Epithelial cell of esophagus (primary cell): ENCODE measurements at places on chromosomes 2 and 18.

DNA sequence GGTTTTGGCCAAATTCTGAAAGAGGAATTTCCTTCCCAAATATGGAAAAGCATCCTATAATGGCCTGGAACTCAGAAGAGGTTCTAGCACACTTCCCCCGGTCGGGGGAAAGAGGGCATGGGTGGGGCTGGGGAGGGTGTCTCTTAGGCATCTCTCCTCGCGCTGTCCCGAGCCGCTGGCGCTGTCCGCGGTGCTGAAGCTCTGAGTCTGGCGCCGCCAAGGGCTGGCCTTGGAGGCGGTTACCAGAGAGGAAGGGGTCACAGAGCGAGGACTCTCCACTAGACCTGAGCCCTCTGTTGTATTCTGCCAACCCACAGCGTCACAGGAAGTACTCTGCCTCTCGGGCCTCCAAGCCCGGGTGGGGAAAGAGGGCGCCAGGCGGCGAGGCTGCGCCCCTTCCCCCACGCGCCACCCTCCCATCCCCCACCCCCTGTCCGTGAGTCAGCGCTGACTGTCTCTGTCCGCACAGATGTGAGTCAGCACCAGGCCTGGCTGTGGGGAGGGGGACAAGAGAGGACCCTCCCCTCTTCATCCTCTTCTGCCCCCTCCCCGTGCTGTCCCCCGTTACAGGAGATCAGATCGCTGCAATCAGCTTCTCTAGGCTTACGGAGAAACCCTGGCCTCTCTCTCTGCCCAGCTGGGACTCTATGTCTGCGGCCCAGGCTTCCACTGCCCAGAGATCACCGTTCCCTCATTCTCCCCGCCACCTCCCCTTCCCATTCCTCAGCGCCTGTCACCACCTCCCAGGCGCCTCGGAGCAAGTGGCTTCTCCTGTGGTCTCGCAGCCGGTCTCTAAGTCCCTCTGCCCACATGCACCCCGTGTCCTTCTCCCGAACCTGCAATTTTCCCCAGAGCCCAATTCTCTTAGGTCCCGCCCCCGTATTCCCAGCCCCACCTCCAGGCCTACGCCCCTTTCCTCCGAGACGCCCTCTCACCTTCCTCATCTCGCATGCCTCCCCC, 779 bp downstream of the PTPRN start:
- peak; percentile 69 for DNase-seq

DNA sequence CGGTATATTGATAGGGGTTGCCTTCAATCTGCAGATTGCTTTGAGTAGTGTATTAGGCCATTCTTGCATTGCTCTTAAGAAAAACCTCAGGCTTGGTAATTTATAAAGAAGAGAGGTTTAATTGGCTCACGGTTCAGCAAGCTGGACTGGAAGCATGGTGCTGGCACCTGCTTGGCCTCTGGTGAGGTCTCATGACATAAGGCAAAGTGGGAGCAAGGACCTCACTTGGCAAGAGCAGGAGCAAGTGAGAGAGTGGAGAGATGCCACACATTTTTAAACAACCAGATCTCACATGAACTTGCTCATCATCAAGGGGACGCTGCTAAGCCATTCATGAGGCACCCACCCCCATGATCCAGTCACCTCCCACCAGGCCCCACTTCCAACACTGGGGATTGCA, 4.9 kb downstream of the MAP3K2 start:
- DNase-seq: no peak

DNA sequence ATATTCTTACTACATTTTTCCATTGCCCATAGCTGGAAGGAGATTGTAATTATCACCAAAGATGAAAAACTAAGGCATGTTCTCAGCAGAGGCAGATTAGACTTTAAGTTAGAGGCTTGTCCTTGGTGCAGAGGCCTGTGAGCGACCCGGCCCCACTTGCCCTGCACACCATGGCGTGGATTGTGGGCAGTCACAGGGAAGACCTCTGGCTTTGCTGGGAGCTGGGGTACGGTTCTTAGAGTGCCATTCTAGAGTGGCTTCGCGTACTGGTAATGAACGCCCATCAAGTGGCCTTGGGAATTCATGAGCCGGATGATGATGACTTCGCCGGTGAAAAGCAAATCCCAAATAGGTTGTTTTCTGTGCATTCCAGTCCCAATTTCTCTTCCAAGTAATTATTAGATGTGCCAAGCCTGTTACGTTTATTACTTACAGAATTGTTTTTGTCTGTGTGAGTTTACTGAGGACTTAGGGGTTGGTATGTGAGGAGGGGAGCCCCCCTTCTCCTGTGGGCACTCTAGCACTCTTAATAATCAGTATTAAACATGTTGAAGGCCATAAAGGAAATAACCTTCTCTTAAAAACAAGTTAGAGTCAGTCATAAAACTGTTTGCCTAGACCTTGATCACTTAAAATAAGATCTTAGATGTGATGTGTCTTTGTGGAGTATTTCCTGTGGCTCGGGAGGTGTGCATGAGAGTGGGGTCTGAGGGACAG, 90.6 kb downstream of the LDLRAD4 start:
- DNase-seq: no peak

DNA sequence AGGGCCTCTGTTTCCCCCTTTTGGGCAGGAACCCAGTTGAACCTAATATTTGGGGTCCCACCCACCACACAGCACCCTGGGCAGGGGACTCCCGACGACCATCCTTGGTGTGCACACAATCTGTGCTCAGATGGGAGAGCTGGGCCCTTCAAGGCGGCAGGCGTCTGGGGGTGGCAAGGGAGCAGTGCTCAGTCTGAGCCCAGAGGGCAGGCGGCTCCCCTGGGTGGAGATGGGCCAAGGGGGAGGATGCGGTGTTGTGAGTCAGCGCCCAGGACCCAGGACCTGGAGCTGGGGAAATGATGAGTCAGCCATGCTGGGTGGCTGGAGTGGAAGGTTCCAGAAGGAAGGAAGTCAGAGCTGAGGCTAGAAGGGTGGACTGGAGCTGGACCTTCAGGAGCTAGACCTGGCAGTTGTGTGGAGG, 3.8 kb downstream of the PROM2 start:
- peak; percentile 84 for DNase-seq

DNA sequence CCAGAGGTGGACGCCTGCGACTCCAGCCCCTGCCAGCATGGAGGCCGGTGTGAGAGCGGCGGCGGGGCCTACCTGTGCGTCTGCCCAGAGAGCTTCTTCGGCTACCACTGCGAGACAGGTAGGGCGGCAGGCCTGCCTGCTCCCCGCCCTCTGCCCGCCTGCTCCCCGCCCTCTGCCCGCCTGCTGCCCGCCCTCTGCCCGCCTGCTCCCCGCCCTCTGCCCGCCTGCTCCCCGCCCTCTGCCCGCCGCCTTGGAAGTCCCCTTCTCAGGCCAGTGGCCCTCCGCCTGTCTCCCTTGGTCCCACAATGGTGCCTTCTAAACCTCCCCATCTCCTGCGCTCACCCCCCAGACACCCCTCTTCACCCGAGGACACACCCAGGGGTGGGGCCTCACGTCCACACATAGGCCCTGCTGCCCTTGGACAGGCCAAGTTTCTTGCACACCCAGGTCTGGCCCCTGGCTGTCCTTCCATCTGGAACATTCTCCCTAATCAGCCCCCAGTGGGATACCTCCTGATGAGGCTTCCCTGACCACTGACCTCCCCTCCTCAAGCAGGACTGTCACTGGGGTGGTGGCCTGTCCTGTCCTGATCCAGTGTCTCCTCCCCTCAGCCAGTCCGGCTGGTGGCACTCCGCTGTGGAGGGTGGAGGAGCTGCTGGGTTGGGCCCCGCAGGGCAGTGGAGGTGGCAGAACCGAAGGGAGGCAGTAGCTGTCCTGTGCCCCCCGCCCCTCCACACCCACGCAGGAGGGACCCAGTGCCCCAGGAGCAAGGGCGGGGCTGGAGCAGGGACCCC, 37.9 kb downstream of the MTERF4 start:
- DNase-seq: peak; percentile 67
